ENCODE measurements at places on chromosomes 2 and 18.

GRCh38 chr2:10901160-10901939 lies 10.4 kb upstream of the KCNF1 start:
- DNase-seq, result no peak

GRCh38 chr2:25349397-25349796 lies 7.7 kb upstream of the DNMT3A start:
- no peak for DNase-seq

- DNase-seq, result no peak
Observed at GRCh38 chr18:79882522-79883241, 68.8 kb downstream of the SLC66A2 start.

DNA sequence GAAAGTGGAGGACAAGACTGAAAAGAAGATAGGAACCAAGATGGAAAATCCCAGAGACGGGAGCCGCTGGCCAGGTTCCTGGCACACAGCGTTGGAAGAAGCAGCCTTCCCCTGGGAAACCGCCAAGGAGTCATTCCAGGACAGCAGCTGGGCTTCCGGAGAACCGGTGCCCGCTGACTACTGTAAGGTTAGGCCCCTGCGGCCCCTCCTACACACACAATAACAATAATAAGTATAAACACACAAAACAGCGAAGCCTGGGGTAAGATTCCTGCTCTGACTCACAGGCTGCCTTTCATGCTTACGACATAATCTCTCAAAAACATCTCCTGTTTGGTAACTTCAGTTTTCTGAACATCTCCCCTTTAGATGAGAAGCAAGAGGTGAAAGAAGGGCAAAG lies 28.1 kb upstream of the MYCN start:
- DNase-seq, result no peak

- no peak for DNase-seq
Observed at GRCh38 chr2:176589825-176590440, 320.7 kb downstream of the MTX2 start.

DNA sequence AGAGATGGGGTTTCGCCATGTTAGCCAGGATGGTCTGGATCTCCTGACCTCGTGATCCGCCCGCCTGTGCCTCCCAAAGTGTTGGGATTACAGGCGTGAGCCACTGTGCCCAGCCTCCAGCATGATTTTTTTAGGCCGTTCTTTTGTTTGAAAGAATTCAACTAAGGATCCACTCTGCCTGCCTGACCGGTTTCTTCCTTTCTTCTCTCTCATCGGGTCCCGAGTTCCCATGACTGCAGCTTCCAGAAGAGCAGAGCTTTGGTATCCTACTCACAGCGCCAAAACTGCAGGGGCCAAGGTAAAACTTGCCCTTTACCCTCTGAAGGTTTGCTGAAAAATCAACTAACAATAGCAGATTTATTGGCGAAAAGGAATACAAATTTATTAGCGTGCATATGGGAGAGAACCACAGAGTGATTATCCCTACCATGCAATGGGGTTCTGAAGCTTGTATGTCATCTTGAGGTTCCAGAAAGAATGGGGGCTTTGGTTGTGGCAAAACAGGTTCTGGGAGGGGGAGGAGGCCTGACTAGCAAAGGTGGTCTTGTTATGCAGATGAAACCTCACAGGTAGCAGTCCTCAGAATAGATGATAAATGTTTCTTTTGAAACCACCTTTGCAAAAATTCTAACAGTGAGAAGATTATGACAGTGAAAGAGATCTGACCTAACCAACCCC lies 87.0 kb upstream of the MSH6 start:
- DNase-seq, result no peak

GRCh38 chr2:240419723-240420122 lies 15.7 kb upstream of the GPC1 start:
- no peak for DNase-seq

DNA sequence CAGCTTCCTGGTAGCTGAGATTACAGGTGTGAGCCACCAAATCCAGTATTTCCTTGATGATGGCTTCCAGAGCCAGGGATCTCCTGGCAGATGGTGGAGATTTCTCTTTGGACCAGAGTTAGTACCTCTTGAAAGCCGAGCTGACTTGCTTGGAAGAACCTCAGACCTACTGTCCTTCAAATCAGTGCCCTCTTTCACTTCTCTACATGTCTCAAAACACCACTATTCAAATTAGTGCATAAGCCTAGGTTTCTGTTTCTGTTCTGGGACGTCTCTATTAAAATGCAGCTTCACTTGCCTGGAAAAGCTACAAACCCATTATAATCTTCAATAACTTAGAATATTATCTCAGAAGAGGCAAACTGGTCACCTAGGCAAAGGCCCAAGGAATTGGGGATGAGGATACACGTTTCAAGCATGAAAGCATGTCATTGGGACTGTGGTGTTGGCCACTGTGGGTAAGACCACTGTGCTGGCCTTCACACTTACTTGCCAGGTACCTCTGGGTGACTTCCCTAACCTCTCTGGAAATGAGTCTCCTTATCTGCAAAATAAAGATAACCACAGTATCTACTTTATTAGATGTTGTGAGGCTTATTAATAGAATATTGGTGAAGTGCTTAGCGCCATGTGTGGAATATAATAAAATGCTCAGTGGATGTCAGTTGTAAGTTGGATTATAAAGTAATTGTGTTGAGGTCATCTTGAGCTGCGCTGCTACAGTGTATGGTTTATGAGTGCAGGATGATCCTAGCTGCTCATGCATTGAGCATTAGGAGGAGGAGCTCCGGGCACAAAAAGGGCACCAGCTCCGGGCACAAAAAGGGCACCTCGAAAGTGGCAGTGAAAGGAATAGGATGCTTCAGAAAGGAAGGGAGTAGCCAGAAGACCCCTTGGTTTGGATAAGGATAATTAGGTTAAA lies 84.5 kb downstream of the DOCK10 start:
- DNase-seq, result no peak

DNA sequence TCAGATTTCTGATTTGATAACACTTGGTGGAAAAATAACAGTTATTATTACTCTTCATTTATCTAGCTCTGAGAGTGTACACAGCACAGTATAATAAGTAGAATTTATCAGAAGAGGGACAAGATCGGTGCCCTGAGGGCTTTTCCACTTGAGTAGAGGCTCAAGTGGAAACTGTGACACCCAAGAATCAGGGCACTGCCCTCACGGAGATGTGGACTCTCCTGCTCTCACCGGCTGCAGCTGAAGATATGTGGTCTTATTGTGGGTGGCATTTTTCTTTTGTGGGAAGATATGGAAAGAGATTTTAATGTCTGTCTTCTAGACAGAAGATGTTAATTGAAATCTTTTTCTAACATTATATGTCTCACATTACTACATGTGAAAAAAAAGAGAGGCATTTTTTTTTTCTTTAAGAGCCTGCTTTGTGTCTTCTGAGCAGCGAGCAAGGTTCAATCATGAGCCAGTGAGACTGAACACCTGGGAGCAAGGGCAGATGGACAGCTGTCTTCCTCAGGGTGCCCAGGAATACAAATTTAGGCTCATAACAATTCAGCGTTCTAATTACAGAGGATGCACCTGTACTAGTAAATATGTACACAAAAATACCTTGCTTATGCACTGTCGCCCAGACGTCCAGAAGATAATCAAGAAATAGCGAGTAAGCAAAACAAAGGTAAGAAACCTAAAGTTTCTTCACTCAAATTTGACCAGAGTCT lies 1098.2 kb upstream of the FANCL start:
- no peak for DNase-seq

DNA sequence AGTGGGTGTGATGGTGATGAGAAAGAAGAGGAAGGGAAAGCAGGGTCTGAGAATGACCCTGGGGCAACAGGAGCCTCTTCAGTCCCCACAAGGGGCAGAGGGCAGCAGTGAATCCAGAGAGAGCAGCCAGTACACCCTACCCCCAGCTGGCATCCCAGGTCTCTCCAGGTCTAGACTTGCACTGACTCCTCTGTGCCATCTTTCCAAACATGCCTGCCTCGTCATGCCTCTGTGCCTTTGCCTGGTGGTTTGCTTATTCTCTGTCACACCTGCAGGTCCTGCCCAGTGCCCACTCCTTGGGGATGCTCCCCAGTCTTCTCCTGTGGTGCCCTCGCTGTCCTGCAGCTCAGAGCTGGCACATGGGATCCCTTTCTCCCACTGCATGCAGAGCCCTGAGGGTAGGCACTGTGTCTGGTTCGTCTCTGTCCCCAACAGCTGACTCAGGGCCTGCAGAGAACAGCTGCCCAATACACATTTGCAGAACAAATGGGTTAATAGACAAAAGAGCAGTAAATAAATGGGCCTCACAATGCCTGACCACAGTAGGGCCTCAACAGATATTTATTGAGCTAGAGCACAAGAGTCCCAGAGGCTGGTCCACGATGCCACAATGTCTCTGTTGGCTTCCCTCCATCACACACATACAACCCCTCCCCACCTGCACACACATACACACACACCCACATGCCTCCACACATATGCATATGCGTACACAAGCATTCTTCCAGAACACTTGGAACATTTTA lies 89.8 kb downstream of the HS1BP3 start:
- no peak for DNase-seq

DNA sequence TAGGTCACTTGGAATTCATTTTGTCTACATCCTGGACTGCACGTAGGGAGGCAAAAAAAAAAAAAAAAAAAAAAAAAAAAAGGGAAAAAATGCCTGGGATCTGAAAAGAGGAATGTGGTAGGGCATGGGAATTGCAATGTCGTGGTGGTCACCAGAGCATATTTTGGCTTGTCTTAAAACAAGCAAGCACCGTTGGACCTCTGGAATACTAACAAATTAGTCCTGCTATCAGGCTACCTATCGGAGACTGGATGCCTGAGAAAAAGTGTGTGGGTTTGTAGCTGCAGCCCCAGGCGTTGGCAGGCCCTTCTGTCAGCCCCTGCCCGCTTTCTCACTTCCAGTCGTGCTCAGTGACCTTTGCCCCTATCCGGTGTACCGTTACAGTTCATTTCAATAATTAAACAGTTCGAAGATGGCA lies 588.5 kb upstream of the ZEB2 start:
- DNase-seq, result no peak

- DNase-seq, result no peak
Observed at GRCh38 chr2:16546128-16546754, 119.4 kb downstream of the CYRIA start.

DNA sequence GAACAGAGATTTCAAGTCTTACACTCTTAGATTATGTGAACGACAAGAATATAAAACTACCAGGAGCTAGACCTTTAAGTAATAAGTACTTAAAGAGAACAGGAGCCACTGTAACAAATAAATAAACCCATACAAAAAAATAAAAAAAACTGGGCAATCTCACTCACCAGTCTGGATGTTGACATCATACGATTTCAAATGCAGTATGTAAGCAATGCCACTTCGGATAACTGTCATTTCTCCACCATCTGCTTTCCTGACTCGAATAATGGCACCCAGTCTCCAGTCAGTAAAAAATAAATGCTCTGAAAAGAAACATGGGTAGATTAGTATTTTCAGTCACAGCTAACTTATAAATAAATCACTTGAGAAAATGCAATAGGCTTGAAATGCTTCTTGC lies 115.1 kb downstream of the LRP2 start:
- DNase-seq, result no peak

- no peak for DNase-seq
Observed at GRCh38 chr2:191666226-191666625, 11.7 kb upstream of the NABP1 start.

GRCh38 chr2:10225291-10226037 lies 77.2 kb upstream of the HPCAL1 start:
- DNase-seq, result no peak

- no peak for DNase-seq
Observed at GRCh38 chr2:33619028-33619427, 19.9 kb upstream of the FAM98A start.

GRCh38 chr2:137771064-137771463 lies 193.2 kb upstream of the HNMT start:
- DNase-seq, result no peak

DNA sequence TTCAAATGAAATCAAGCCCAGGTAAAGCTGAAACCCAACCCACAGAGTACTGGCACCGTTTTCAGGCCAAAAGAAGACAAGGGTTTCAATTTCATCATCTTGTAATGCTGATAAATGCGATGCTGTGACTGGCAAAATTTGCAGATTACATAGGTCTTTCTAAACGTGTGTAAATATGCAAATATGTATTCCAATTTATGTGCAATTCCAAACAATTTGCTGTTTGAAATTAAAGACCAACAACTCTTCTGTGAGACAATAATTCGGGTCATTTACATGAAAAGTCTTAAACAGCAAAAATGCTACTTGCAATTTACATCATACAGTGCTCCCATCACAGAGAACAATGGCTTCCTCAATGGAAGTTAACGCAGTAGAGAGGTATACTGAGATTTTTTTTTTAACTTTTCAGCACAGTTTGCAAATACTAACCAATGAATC lies 2.8 kb upstream of the ZNF532 start:
- no peak for DNase-seq

GRCh38 chr2:19786408-19787058 lies 115.2 kb downstream of the TTC32 start:
- no peak for DNase-seq

DNA sequence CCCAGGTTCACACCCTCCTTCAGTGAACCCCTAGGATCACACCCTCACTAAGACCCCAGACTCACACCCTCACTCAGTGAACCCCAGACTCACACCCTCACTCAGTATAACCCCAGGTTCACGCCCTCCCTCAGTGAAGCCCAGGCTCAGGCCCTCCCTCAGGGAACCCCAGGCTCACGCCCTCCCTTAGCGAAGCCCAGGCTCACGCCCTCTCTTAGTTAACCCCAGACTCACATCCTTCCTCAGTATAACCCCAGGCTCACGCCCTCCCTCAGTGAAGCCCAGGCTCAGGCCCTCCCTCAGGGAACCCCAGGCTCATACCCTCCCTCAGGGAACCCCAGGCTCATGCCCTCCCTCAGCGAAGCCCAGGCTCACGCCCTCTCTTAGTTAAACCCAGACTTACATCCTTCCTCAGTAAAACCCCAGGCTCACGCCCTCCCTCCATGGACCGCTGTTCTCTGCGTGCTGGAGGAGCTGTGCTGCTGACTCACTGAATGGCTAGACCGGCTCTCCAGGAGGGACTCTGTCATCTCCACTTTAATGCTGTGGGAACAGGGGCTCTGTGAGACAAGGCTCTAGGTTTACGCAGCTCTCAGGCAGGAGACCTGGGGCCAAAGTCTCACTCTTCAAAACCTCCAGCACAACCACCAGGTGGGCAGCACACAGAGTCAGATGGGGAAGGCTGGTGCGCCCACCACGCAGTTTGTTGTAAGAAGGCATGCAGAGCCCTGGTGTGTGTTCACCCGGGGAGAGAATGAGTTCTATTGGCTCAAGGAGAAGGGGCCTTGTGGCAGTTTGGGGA lies 506.9 kb upstream of the MYT1L start:
- DNase-seq, result no peak
